Cortex of kidney (tissue), 1 donor: ENCODE measurements at places on chromosomes 2 and 18.

DNA sequence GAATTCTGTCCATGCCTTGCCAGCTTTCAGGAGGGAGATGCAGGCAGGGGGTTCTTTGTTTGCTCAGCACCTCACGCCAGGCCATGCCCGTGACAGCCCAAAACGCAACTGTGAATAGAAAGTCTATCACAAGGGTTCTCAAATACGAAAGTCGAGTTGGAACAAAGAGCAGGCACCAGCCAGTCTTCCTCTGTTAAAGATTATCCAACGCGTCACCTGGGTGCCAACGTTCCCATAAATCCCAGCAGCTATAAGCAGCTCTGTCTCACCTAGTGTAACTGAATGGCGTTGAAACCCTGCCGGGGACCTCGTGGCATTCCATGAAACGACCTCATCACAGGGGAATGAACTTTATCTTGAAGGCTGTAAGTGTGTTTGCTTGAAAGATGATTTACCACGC lies 84.8 kb upstream of the GATA6 start:
- no peak for DNase-seq

- no peak for DNase-seq
Observed at GRCh38 chr2:236943068-236943467, 142.6 kb upstream of the COPS8 start.

GRCh38 chr2:85661139-85661858 lies 6.7 kb downstream of the SFTPB start:
- DNase-seq: no peak

- DNase-seq: no peak
Observed at GRCh38 chr2:215280326-215280725, 31.5 kb upstream of the ATIC start.

GRCh38 chr2:213243189-213244044 lies 40.8 kb upstream of the SPAG16 start:
- no peak for DNase-seq
